ENCODE measurements at places on chromosomes 2 and 18. TPM values are rescaled to one million over a fixed set of nuclear protein-coding genes. Genes with fewer than 3 reads are reported as not detected.

Gene QPCT
- total RNA-seq, result 4.0 TPM

DNA sequence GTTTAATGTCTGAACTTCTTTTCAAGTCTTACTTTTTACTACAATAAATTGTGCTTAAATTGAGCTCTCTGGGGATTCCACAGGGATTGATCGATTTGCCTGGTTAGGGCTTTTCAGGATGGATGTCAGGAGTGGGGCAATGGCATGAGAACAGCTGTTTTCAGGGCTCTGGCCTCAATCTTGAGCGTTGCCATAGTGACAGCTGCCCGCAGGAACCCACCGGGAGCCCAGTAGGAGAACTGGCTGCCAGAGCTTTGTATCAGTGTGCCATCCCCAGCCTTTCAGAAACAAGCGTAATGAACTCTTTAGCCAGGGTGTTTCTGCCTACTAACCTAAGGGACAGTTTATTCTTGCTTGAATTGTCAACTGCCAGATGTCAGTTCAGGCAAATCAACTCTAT is 93.5 kb downstream of the GALNT3 start:
- no peaks in the 10 kb centered on the region for H3K4me1 ChIP-seq
- no peak overlapping the region for H3K4me3 ChIP-seq
- no peaks in the 10 kb centered on the region for H3K36me3 ChIP-seq

DNA sequence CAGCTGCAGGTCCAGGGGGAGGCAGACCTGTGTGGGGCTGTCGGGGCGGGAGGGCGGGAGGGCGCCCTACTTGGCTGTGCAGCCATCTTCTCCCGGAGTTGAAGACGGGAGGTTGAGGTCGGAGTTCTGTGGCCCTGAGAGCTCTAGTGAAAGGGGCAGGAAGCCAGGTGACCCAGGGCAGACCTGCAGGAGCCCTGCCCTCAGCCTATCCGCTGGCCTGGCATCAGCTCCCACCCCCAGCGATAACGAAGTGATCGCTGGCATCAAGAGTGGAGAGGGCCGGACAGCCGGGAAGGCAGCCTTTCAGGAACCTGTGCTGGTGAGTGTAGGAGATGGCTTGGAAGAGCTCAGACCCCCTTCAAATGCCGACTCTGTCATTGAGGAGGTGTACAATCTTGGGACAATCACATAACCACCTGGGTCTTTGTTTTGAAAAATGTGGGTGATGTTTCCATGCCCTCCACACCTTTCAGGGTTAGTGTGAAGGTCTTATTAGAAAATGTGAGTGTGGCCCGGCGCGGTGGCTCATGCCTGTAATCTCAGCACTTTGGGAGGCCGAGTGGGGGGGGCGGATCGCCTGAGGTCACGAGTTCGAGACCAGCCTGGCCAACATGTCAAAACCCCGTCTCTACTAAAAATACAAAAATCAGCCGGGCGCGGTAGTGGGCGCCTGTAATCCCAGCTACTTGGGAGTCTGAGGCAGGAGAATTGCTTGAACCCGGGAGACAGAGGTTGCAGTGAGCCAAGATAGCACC is 1.3 kb downstream of the ARHGEF4 start:
- no peak overlapping the region for H3K27ac ChIP-seq
- peaks cover 10% of the 10 kb centered on the region for H3K4me1 ChIP-seq
- no peaks in the 10 kb centered on the region for H3K36me3 ChIP-seq

GRCh38 chr18:44792456-44793061 is 111.9 kb downstream of the SETBP1 start:
- H3K4me3 ChIP-seq, result no peak overlapping the region
- peak overlapping the region; percentile 78 for H3K27ac ChIP-seq
- no peak for DNase-seq
- H3K4me1 ChIP-seq, result peaks cover 74% of the 10 kb centered on the region
- no peaks in the 10 kb centered on the region for H3K27me3 ChIP-seq

Gene COL4A3
- total RNA-seq, result 10.8 TPM

GRCh38 chr2:3447789-3448317 is 68.4 kb downstream of the TRAPPC12 start:
- no peak for DNase-seq
- peak overlapping the region; percentile 30 for H3K27ac ChIP-seq
- no peaks in the 10 kb centered on the region for H3K4me1 ChIP-seq
- peaks cover 47% of the 10 kb centered on the region for H3K36me3 ChIP-seq
- no peaks in the 10 kb centered on the region for H3K27me3 ChIP-seq

GRCh38 chr2:17871639-17872038 is 6.8 kb upstream of the KCNS3 start:
- H3K4me1 ChIP-seq, result no peaks in the 10 kb centered on the region
- no peak overlapping the region for H3K4me3 ChIP-seq
- no peak for DNase-seq
- no peaks in the 10 kb centered on the region for H3K27me3 ChIP-seq

GRCh38 chr2:62450716-62451191 is 55.2 kb downstream of the TMEM17 start:
- peaks cover 8% of the 10 kb centered on the region for H3K4me1 ChIP-seq
- H3K27me3 ChIP-seq, result no peaks in the 10 kb centered on the region
- no peak for DNase-seq
- no peak overlapping the region for H3K27ac ChIP-seq

Gene RFX8
- total RNA-seq, result not detected

Gene SLC5A7
- total RNA-seq, result 1.1 TPM

DNA sequence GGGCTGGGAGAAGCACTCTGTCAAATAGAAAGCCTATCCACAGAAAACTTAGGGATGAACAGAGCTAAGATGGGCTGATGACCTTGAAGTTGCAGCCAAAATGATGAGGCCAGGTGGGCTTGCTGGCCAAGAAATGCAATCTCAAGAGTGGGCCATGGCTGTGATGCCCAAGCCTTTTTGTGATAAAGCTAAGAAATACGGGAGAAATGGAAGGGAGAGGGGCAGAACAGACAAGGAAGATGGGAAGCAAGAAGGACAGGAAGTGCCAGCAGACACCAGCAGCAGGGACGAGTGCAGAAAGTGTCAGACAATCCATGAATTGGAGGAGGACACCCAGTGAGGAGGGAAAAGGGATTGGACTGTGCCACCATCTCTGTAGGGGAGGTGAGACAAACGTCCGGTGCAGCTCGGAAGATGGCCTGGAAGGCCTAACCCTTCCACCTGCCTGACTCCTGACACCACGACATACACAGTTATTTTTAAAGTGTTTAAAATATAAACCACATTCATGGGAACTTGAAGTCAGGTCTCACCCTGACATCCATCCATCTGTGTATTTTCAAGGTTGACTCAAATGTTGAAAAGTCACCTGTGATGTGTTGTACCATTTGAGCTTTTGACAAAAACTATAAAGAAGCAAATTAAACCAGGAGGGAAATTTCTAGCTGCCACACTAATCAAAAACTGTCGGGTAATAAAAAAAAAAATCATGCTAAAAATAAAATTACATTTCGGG is 105.5 kb downstream of the BCL2 start:
- no peak overlapping the region for H3K27ac ChIP-seq
- no peak for DNase-seq
- no peaks in the 10 kb centered on the region for H3K4me1 ChIP-seq
- no peak overlapping the region for H3K4me3 ChIP-seq
